Fibroblast of skin of scalp (primary cell): ENCODE measurements at places on chromosomes 2 and 18.

DNA sequence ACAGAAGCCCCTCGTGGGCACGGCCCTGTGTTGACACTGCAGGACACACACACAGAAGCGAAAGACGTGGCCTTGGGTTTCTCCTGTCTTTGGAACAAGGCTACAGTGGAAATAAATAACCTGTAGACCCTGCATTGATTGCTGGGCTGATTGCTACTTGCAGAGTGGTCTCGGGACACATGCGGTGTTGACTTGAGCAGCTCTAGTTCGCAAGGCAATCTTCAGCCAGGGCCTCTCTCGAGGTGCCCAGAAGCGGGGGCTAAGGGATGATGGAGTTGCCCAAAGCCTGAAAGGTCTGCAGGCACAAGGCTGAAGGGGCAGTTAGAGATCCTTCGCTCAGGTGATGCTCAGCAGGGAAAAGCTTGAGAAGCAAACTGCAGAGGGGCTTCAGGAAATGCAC is 180.3 kb downstream of the SEPTIN10 start:
- DNase-seq: no peak

GRCh38 chr2:215870088-215870490 is 143.3 kb downstream of the MREG start:
- peak; percentile 94 for DNase-seq

- no peak for DNase-seq
Measured at GRCh38 chr2:79114797-79115494, 5.3 kb upstream of the REG1A start.

GRCh38 chr18:77038182-77038858 is 94.3 kb downstream of the MBP start:
- no peak for DNase-seq

- peak; percentile 19 for DNase-seq
Measured at GRCh38 chr2:64391424-64391823, 62.5 kb upstream of the LGALSL start.

DNA sequence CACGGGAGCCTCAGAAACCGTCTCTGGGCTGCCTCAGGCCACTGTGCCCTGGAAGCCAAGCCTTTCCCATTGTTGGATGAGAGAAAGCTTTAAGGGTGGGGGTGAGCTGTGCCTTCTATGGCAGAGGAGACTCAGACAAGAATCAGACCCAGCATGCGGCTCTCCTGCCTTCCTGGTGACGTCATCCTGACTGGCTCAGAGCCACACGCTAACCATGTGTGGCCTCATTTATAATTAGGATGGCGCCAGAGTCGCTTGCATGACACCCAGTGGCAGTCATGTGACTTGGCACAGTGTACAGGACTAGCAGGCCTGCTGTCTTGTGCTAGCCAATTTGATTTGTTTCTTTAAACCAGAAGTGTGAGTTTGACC is 99.1 kb downstream of the SH3BP4 start:
- DNase-seq: peak; percentile 99

DNA sequence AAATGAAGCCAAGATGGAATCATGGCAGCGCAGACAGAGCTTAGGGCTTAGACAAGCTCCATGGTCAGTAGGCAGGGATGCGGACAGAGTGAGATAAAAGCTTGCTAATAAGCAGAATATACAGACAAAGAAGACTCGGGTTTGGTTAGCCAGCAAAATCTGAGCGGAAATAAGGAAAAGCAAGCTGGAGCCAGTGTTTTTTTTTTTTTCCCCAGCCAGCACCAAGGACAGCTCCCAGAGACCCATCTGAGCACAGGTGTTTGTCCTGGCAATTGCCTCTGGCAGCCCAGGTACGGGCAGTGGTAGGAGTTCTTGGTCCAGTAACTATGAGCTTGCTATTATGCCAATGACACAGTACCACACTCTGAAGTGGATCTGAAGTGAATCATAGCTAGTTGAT is 187.6 kb downstream of the ADCYAP1 start:
- DNase-seq: no peak

GRCh38 chr2:192072778-192073177 is 122.0 kb downstream of the TMEFF2 start:
- DNase-seq: no peak

DNA sequence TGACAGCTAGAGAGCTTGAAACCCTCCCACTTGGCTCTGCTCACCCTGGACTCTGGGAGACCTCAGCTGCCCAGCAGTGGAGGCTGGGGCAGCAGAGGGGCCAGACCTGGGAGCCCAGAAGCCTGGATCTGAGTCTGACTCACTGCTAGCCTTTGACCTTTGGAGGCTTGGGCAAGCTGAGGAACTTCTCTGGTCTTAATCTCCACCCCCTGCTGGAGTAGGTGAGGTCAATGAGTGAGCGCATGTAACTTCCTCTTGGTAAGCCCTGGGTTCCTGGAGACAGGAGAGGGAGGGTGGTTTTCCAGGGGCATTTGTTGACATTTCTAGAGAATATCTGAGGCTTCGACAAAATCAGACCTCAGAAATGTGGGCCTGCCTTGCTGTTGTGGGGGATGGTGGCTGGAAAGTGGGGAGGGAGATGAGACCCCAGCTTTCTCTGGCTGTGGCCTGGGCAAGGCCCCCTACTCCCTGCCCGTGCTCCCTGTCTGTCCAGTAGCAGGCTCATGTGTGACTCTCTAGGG is 73.0 kb upstream of the YWHAQ start:
- DNase-seq: peak; percentile 44

DNA sequence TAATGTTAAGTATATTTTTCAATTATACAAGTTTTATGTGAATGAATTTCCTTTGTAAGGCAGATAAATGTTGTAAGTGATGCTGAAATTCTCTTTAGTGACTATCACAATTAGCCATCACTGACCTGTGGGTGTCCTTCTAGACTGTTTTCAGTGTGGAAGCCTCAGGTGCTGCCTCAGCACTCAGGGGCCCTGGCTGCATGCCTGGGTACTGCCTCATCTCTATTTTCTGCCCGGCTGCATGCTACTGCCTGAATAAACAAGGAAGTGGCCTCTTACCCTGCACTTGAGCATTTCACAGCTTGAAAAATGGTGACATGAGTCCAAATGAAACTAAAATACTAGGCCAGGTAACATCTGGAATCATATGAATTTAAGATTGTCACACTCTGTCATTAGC is 787.6 kb upstream of the SALL3 start:
- DNase-seq: no peak

DNA sequence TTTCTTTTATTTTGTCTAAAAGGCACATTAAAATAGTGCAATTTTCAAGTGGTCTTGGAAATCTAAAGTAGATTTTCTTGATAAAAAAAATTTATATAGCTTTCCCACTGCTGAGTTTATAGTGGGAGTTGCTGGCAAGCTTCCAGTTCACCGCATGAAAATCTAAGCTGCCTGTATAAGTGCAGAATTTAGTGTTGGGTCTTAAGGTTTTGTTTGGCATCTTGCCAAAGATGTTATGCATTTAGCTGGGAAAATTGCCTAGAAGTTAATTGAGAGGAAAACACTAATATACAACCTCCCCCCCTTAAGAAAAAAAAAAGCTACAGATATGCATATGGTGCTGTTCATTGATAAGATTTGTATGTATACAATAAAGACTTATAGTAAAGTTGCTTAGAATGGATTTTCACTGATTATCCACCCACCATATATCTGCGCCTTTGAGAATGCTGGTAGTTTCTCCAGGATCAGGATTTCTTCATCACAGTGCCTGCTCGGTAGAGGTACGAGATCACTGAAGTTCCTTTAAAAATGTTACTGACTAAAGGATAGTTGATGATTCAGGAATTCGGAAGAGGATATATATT is 803.2 kb upstream of the POU3F3 start:
- DNase-seq: no peak

DNA sequence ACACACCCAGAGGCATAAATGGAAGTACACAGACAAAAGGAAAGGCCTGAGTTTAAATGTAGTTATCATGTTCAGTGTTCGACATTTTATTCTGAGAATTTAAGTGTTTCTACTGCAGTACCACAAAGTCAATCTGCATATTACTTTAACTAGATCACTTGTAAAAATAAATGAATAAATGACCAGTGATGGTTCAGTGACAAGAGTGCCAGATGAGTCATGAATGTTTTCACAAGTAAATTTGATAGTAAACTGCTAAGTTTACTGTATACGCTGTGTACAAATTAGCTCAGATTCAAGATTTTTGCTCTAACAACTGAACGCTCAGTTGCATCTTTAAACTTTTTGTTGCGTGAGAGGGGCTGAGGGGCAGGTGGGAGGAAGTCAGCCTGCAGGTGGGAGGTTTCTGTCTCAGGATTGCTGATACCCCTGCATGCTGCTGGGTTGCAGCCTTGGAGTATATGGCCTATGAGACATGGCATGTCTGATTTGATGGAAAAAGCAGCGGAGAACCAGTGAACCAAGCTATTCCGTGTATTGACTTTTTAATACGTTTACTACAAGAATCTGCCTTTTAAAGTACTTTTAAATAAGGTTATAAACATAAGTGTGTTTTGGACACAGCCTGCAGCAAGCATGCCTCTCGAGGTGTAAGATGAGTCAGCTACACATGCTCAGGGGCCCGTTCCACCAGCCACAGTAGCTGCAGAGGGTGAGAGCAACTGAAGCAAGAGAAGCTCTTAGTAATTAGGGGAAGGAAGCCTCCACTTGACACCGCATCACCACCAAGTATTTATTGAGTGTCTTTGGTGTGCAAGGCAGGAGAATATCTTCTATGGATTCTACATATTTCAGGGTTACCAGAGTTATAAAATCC is 245.1 kb downstream of the NEDD4L start:
- peak; percentile 32 for DNase-seq

DNA sequence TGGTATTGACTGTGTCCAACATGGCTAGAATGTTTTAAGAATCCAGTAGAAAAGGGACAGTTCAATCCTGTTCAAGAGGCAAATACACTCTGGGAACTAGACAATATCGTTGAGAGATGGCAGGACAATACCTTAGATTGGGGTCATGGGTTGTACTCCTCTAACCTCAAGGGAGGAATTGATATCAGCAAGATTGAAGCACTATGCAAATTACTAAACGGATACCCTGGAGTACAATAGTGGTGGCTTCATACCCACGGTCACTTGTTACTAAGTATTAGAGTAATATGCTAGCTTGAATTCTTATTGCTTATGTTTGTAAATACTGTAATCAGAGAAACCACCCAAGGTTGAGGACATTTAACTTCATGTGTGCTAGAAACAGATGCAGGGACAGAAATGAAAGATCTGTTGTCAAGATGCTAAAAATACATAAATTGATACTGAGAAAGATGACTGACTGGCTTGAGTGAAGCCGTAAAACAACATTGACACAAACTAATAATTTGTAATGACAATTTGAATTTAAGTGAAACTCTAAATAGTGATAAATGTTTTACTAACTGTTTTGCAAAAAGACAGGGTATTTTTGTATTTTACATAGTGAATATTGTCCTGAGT is 73.3 kb downstream of the KCNJ3 start:
- DNase-seq: no peak

- peak; percentile 3 for DNase-seq
Measured at GRCh38 chr2:162821176-162821575, 17.4 kb downstream of the KCNH7 start.

GRCh38 chr2:112777036-112777435 is 7.3 kb downstream of the IL1A start:
- DNase-seq: peak; percentile 13

GRCh38 chr18:60147323-60147722 is 225.3 kb downstream of the MC4R start:
- no peak for DNase-seq
